LNCaP clone FGC (cell line): ENCODE measurements at places on chromosomes 3 and 15.

GRCh38 chr15:56971571-56971970 lies 53.1 kb downstream of the TCF12 start:
- no peak for DNase-seq

- DNase-seq, result no peak
Observed at GRCh38 chr3:171284308-171285075, 175.7 kb downstream of the TNIK start.

- peak; percentile 43 for DNase-seq
Observed at GRCh38 chr15:73851689-73852088, 21.7 kb upstream of the TBC1D21 start.

GRCh38 chr15:80026754-80027153 lies 32.7 kb upstream of the ZFAND6 start:
- no peak for DNase-seq

DNA sequence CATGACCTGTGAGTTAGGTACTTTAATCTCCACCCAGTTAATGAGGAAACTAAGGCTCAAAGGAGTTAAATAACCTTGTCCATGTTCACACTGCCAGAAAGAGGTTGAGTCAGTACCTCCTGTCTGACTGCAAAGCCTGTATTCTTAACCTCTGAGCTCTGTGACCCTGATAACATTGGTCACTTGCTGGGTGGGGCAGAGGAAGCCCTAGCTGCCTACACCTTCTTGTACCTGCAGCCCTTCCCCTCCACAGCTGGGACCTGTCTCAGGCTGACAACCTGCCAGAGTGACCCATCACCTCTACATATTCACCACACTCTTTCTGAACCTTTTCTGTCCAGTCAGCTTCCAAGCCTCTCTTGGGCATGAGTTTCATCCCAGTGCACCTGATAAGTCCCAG lies 106.1 kb upstream of the HES1 start:
- DNase-seq, result no peak

GRCh38 chr3:119145500-119146167 lies at the start of gene TEX55:
TSS of gene TEX55 (plus strand) at chr3:119146165. CDS start at chr3:119146190, 25 bp downstream.
- DNase-seq, result peak; percentile 22

DNA sequence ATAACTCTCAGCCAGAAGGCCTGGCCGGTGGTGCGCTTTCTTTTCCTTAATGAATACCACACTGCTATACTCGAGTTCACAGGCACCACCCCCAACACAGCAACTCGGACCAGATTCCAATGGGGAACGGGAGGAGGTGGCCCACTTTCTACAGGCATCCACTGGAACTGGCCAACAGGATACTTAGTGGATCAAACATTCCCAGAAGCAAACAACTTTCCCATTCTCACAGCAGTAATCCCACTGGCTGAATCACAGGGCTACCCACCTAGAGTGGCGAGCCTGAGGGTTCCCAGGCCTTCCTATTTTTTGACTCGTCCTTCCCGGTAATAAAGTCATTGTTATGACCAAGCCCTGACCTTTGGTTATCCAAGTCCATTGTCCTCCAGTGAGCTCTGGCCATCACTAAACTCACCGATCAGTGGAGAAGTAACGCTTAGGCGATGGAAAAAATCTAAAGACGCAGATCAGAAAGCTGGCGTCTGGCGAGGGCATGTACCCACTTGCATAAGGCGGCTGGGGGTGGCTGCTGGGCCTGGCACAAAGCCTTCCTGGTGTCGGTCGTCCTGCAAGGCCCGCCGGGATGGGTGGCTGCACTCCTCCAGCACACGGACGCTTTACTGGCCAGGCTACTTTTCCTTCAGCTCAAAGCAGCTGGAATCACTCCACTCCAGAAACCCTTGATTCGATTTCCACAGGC lies 1.2 kb downstream of the EOGT start:
- no peak for DNase-seq

GRCh38 chr15:95291898-95292472 lies 1038.5 kb upstream of the NR2F2 start:
- peak; percentile 23 for DNase-seq

DNA sequence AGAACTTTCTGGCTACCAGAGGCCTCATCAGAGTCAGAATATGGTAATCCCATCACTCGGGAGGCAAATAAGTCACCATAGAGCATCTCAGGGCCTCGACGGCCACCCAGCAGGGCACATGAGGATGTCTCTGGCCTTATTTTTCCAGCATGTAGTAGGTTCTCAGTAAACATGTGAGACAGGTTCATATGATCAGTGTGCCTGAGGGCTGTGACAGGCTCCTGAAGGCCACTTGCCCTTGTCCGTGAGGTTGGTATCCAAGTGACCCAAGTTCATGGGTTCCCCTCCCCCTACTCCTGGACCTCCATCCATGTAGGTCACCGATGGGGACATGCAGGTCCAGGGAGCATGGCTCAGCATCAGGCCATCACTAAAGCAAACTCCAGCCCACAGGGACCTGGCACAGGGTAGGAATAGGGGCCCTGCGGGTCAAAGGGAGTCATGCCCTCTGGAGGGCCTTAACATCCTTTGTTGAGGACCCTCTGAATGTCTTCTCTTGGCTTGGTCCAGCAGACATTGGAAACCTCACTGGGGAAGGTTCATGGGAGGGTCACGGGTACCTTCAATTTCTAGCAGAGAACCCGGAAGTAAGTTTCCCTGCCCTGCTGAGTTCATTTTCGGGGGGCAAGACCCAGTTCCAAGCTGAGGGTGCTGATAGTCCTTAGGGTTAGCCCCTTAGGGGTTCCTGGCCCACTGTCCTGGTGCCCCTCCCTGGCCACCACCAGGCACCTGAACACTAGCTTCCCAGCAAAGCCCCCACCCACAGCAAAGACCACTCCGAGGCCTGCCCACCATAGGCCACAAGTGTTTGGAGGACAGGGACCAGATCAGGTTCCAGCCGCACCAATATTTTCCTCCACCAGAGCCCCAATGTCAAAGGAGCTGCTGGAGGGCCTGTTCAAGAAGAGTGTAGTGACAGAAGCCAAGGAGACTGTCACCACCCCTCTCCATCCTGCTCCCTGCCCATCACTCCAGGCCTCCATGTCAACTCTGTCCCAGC lies 61.1 kb downstream of the ZNF445 start:
- no peak for DNase-seq

DNA sequence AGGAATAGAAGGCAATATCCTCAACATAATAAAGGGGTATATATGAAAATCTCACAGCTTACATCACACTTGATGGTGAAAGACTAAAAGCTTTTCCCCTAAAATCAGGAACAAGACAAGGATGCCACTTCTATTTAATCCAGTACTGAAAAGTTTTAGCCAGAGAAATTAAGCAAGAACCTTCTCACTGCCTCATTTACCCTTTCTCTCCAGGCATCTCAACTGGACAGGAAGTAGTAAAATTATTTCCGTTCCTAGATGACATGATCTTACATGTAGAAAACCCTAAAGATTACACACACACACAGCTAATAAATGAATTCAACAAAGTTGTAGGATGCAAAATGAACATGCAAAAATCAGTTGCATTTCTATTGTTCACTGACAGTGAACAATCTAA lies 11.2 kb downstream of the SCAP start:
- no peak for DNase-seq

DNA sequence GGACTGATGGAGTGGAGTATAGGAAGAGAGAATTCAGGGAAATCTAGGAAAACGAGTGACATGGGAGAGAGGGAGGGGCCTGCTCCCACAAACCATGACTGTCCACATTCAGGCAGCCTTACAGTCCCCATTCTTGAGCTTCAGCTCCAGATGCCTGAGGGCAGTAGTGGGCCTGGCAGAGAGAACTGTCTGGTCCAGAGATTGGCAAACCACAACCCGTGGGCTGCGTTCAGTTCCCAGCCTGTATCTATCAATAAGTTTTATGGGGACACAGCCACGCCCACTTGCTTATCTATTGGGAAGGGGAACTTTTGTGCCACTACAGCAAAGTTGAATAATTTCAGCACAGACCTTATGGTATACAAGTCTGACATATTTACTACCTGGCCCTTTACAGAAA lies 63.8 kb downstream of the SLCO2A1 start:
- no peak for DNase-seq

DNA sequence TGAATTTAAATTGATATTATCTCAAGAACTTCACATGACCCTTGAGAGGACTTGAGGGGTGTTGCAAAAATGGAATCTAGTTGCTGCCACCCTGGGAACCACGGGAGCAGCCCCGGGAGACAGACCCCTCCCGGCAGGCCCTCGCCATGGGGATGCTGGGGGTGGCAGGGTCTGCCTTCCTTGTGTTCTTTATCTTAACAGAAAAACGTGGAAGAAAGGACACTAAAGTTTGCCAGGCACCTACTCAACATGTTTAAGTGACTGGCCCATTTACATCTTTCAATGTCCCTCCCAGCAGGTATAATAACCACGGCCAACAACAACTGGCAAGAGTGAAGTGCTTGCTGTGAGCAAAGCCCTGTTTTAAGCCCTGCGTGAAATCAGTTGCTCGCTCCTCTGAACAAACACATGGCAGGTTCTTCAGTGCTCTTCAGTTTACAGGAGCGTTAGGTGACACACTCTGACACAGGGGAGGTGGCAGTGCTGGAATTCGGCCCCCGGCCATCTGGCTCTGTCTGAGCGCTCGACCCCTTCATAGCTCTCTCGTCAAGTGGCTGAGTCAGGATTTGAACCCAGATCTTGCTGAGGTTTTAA lies 112.5 kb downstream of the ASB7 start:
- no peak for DNase-seq

- DNase-seq, result no peak
Observed at GRCh38 chr3:34864011-34864410, 775.3 kb upstream of the ARPP21 start.

DNA sequence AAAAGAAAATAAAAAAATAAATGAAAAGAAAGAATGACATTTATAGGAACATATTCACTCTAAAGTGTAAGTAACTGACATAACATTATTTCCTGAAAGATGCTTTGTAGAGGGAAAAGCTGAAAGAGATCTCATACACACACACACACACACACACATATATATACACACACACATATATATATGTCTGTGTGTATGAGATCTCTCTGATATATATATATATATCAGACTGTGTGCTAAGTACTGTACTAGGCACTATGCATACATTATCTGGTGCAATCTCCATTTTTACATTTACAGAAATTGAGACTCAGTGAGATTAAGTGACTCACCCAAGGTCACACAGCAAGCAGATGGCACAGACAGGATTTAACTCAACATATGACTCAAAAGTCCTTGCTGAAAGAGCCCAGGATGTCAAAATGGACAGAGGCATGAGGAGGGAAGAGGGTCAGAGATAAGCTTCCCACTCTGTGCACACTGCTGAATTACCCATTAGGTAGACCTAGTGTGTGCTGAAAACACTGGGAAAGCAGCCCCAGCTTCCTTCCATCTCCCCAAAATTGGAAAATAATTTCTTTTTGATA lies 15.0 kb downstream of the BHLHE40 start:
- no peak for DNase-seq

- DNase-seq, result no peak
Observed at GRCh38 chr15:62900071-62900802, 142.3 kb upstream of the TPM1 start.

- DNase-seq, result no peak
Observed at GRCh38 chr15:58698887-58699641, 50.4 kb downstream of the ADAM10 start.

DNA sequence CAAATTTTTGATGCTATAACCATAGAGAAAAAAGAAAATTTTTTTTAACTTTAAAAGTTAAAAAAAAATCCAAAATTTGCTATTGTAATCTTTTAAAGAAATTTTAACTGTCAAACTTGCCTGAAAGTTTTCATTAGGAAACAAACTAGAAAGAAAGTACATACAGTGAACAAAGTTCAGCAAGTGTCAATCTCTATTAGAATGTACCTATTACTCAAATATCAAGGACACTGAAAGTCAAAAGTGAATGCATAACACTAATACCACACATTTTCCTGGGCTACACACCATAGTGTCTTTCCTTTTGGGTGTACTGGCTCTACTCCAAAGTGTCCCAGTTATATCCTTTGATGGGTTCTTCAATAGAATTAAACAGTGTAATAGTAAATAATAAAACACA lies 56.8 kb downstream of the LRRFIP2 start:
- no peak for DNase-seq
